ENCODE measurements at places on chromosomes 5 and 9.

DNA sequence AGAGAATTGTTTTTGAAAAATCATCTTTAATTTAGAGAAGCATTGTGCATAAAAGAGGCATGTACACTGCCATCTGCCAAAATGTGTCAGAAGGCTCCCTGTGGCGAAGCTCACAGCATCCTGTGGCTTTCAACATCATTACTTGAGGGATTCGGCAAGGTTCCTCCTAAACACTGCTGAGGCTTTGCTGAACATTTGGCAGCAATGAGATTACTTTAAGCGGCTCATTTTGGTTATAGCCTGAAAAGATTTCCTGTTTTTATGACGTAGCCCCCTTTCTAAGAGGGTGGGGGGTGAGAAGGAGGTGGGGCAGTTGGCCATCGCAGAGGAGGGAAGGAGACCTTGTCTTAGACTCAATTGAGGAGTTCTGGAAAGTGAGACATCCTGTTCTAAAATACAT, 469.4 kb downstream of the RASEF start:
- DNase-seq, result no peak

- peak; percentile 59 for DNase-seq
These were observed at the start of gene DBN1 for GRCh38 chr5:177473443-177474001. Gene DBN1, minus strand, starts transcription at chr5:177473634. Its CDS starts 113 bp downstream, at chr5:177473521.

- DNase-seq, result no peak
These were observed 159.3 kb downstream of the NR3C1 start for GRCh38 chr5:143244000-143244736.

- no peak for DNase-seq
These were observed 145.0 kb downstream of the ROR2 start for GRCh38 chr9:91805031-91805430.

GRCh38 chr5:90902651-90903386, 344.2 kb downstream of the ADGRV1 start:
- no peak for DNase-seq

DNA sequence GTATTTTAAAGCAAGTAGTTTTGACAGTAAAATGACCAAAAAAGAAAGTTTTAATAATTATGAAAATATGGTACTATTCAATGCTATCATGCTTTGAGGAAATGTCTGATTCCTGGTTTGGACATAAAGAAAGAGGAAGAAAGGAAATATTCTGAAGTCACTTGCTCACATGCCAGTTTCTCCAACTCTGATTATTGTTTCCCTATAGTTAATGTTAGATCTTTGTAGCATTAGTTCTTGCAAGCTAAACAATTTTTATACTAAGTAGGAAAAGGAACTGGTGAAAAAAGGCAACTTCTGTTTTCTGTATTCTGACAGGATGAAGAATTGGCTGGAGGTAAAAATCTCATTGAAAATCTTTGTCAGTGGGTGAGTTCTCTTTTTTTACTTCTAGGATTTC, 119.5 kb downstream of the YTHDC2 start:
- no peak for DNase-seq

DNA sequence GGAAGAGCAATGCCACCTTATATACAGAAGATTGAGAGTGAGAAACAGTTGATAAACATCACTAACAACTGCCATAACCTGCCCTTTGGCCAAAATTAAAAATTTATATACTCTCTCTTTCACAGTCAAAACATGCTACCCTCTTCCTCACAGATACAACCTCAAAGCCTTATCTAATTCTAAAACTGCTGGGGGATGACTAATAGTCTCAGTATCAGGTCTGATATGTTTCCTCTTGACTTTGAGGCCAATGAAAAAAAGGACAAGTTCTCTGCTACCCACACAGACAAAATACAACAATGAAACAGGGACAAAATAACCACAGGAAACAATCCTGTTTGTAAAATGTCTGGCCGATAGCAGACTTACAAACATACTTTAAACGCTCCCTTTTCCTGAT, 485.6 kb upstream of the NUDT12 start:
- no peak for DNase-seq

GRCh38 chr5:37810311-37810710, 29.5 kb downstream of the GDNF start:
- no peak for DNase-seq

DNA sequence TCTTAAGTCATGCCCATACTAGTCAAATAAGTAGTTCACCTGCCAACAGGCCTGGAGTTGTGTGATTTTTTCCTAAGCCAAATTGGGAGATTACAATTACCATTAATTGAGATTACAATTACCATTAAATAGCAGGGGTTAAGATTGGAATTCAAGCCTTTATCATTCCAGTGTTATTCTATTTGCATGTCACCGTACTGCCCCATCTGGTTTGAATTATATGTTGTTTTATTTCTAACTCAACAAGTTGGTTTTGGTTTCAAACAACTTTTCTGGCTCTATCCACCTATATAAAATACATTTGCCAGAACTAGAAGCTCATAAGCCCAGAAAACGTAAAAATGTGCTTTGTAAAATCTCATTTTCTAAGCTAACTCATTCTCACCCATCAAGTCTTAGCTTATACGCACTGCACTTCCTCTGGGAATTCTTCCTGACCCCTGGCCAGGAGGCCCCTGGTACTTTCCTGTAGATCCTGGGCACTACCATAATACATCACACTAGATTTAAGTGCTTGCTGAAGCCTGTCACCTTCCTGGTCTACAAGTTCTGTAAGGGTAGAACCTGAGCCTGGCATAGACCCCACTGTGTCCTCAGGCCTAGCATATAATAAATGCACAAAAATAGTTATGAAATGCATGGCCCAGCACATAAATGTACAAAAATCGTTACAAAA, 242.0 kb upstream of the TRPM3 start:
- DNase-seq, result no peak

- no peak for DNase-seq
These were observed 6.3 kb downstream of the NMRK1 start for GRCh38 chr9:75081632-75082031.

- no peak for DNase-seq
These were observed 51.0 kb downstream of the RFX3 start for GRCh38 chr9:3474821-3475220.

DNA sequence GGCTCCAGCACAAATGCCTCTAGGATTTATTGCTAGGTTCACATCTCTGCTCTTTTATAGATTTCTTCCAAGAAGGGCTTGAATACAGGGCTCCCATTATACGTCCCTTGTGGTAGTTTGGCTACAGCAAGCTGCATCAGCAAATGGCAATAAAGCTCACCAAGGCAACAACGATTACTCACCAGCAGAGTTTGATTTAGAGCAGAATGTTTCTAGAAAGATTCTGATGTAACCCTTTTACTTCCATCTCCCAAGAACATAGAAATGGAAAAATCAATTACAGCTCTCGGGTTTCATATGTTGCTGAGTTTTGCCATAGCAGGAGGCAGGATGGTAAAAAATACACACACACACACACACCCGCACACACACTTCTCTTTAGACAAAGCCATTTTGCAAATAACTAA, 124.2 kb upstream of the TNPO1 start:
- DNase-seq, result no peak

GRCh38 chr9:111940697-111941096, 44.1 kb downstream of the UGCG start:
- no peak for DNase-seq

DNA sequence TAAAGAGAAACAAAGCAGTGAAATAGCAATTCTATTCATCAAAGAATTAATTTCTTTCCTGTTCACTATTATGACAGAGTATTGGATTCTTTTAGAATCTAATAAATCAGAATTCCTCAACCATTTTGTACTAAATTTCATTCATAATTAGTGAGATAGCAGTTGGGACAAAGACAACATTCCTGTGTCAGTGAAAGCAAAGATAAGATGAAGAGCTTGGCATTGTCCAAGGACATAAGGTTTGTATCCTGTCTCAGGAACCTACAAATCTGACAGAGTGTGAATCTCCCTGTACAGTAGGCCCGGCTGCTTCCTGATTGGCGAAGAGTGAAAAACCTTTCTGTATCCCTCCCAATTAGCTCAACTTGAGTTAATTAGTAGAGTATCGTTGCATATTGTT, 349.1 kb downstream of the ISL1 start:
- no peak for DNase-seq
